Activated naive CD8-positive, alpha-beta T cell treated with anti-CD3 and anti-CD28 coated beads for 36 hours (primary cell): ENCODE measurements at places on chromosomes 7 and 10.

- DNase-seq: no peak
- H3K4me1 ChIP-seq: no peaks in the 10 kb centered on the region
- peaks cover 11% of the 10 kb centered on the region for H3K27me3 ChIP-seq
- H3K36me3 ChIP-seq: no peaks in the 10 kb centered on the region
- H3K27ac ChIP-seq: no peak overlapping the region
- no peak overlapping the region for H3K4me3 ChIP-seq
Measured at GRCh38 chr7:20320322-20320721, 10.4 kb upstream of the ITGB8 start.

DNA sequence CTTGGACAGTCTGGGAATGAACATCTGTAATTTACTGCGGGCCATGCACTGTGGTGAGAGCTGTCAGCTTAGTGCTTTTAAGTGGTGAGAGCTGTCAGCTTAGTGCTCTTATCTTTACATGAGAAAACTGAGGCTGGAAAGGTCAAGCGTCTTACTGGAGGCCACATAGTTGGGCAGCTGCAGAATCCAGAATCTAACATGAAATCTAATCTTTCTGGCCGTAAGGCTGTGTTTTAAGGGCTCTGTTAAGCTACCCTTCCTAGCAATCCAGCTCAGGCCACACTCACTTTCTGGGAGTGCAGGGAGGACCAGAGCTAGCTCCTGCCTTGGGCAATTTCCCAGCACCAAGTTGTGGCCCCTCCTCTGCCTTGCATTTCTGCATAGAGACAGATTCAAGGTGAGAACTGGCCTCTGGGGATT is 70.2 kb downstream of the SORCS3 start:
- no peak overlapping the region for H3K4me3 ChIP-seq
- no peak overlapping the region for H3K27ac ChIP-seq
- H3K4me1 ChIP-seq: no peaks in the 10 kb centered on the region
- H3K36me3 ChIP-seq: no peaks in the 10 kb centered on the region
- peaks cover 17% of the 10 kb centered on the region for H3K27me3 ChIP-seq

GRCh38 chr10:113880236-113880635 is 25.8 kb downstream of the NHLRC2 start:
- H3K4me1 ChIP-seq: peaks cover 15% of the 10 kb centered on the region
- H3K27ac ChIP-seq: no peak overlapping the region
- no peak for DNase-seq
- H3K36me3 ChIP-seq: peaks cover 30% of the 10 kb centered on the region

DNA sequence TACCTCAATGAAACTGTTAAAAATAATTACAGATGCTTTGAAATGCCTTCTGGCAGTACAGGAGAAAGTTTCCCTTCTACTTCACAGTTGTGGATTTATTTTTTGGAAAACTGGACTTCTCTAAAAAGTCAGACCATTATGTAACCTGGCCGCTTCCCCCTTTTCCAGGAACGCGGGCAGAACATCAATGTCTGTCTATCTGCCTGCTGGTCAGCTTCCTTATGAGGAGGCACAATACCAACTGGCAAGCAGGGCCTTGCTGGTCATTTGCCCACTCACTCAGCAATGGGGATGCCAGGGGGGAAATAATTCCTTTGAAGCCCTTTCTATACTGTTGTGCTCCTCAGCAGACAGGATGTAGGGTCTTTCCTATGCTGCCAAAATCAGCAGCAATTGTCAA is 22.5 kb upstream of the ADRB1 start:
- H3K4me3 ChIP-seq: no peak overlapping the region
- DNase-seq: no peak
- H3K4me1 ChIP-seq: peaks cover 16% of the 10 kb centered on the region
- no peaks in the 10 kb centered on the region for H3K36me3 ChIP-seq
- H3K27ac ChIP-seq: no peak overlapping the region
- peaks cover 35% of the 10 kb centered on the region for H3K27me3 ChIP-seq

DNA sequence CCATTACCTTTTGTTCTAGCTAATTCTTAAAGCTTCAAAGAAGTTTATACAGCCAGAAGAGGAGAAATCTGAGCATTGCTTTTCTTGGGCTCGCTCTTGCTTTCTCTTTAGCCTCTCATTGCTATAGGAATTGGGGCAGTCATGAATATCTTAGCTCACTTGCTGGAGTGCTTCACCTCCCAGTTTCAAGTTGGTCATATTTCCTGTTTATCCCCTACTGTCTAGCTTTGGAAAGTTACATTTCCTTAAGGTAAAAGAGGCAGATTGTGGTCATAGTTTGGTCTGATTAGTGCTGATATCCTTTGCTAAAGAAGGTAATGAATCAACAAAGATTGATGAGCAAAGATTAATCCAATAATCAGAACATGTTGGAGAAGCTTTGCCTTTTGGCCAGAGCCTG is 77.7 kb upstream of the GLI3 start:
- H3K4me1 ChIP-seq: no peaks in the 10 kb centered on the region
- no peak overlapping the region for H3K4me3 ChIP-seq
- no peak overlapping the region for H3K27ac ChIP-seq
- DNase-seq: no peak
- H3K36me3 ChIP-seq: no peaks in the 10 kb centered on the region

GRCh38 chr7:142460402-142461117 is 202.7 kb upstream of the PRSS58 start:
- H3K27ac ChIP-seq: no peak overlapping the region
- no peak overlapping the region for H3K4me3 ChIP-seq
- H3K36me3 ChIP-seq: no peaks in the 10 kb centered on the region
- no peaks in the 10 kb centered on the region for H3K27me3 ChIP-seq

GRCh38 chr10:42827201-42827600 is 44.6 kb downstream of the BMS1 start:
- peak overlapping the region; percentile 39 for H3K27ac ChIP-seq
- no peaks in the 10 kb centered on the region for H3K27me3 ChIP-seq
- DNase-seq: no peak
- H3K4me1 ChIP-seq: peaks cover 3% of the 10 kb centered on the region
- no peak overlapping the region for H3K4me3 ChIP-seq

DNA sequence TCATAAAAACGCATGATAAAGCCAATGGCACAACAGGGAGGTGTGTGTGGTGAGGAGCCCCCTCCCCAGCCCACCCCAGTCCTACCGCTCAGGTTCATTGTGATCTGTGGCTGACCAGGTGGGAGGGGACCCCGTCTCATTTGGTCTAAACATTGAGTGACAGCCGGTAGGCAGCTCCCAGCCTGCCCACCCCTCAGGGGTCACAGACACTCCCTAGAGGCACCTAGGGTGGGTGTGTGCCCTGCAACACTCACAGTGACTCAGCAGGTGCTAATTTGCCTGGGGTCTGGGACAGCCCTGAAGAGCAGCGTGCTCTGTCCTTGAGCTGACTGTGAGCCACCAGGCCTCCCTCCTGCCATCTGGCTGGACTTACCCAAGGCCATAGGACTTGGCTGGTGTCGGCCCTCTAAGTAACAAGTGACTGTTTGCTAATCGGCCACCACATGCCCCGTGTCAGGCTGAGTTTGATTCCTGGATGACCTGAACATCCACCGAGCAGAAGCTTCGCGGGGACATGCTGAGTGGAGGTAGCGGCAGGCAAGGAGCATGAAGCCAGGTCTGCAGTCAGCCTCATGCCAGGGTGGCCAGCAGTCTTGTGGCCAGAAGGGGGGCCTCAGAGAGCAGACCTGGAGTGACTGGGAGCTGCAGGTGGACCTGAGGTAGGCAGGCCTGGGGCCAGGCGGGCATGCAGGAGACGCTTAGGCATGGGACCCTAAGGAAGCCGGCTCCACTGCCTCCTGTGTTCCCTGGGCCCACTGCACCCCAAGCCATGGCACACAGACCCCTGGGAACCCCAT is 282.3 kb upstream of the SHH start:
- H3K4me1 ChIP-seq: peaks cover 36% of the 10 kb centered on the region
- peaks cover 25% of the 10 kb centered on the region for H3K27me3 ChIP-seq
- H3K36me3 ChIP-seq: peaks cover 7% of the 10 kb centered on the region
- no peak overlapping the region for H3K27ac ChIP-seq
- DNase-seq: no peak

GRCh38 chr7:139720705-139721231 is 57.0 kb downstream of the HIPK2 start:
- no peak overlapping the region for H3K27ac ChIP-seq
- DNase-seq: no peak
- H3K36me3 ChIP-seq: peaks cover 9% of the 10 kb centered on the region
- no peak overlapping the region for H3K4me3 ChIP-seq
- H3K27me3 ChIP-seq: no peaks in the 10 kb centered on the region
- peaks cover 18% of the 10 kb centered on the region for H3K4me1 ChIP-seq
